ENCODE measurements at places on chromosomes 6 and 20.

DNA sequence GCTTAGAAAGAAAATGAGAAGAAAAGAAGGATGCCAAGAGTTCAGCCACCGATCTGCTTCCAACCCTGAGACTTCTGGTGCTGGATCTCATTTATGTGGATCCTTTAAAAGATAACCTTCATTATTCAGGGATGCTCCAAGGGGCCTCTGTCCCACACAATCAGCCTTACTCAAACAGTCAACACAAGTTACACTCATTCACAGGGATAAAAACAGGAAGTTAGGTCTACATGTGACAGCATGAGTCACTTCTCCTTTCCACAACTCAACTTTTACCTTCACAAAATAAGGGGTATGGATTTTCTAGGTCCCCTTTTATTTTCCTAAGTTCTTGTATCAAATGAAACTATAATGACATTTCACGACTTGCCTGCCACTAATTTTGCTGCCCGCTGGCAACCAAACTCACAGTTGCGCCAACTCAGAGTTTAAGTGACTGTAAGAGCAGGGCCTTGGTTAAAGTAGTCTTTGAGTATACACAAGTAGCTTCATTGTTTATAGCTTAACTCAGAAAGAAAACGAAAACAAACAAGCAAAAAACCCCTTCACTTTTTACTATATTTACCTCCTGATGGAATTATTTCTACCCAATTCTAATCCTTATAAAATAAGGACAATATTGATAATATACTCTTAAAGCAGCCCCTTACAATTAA, 278.8 kb upstream of the RUNX2 start:
- no peak for DNase-seq

GRCh38 chr6:188821-189655, 103.2 kb upstream of the DUSP22 start:
- DNase-seq, result no peak

- DNase-seq, result no peak
These were observed 13.4 kb downstream of the EPB41L2 start for GRCh38 chr6:131049608-131050007.

DNA sequence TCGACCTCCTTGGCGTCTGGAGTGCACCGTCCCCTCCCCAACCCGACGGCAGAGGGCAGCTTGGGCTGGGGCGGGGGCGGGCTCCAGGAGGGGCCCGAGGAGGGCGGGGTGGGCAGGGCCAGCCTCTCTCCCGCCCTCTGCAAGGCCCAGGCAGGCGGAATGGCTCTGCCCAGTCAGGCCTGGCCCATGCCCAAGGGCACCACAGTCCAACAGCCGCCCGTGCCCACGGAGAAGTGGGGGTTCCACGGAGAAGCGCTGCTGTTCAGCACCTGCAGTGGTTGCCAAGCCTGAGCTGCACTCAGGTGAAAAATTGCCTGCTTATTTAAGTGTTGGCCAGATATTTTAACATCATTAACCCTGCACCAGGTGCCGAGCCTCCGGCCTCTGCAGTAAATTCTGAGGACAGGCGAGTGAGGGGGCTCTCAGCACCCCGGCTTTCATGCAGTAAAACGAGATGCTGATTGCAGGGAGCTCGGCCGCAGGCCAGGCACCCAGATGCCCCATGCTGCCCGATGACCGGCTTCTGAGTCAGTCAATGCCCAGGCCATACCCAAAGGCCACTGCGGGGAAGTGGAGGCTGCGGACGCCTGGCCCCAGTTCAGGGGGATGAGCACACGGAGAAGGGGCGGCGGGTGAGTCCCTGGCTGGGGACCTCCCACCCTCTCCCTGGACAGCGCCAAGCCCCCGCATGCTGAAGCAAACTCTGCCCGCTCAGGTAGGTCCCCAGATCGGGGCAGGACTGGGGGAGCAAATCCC, at the start of gene SRMS:
SRMS (minus strand) TSS at position 25 of the 756 bp plus-strand sequence. CDS start 286 bp downstream, outside the sequence.
- DNase-seq, result no peak

DNA sequence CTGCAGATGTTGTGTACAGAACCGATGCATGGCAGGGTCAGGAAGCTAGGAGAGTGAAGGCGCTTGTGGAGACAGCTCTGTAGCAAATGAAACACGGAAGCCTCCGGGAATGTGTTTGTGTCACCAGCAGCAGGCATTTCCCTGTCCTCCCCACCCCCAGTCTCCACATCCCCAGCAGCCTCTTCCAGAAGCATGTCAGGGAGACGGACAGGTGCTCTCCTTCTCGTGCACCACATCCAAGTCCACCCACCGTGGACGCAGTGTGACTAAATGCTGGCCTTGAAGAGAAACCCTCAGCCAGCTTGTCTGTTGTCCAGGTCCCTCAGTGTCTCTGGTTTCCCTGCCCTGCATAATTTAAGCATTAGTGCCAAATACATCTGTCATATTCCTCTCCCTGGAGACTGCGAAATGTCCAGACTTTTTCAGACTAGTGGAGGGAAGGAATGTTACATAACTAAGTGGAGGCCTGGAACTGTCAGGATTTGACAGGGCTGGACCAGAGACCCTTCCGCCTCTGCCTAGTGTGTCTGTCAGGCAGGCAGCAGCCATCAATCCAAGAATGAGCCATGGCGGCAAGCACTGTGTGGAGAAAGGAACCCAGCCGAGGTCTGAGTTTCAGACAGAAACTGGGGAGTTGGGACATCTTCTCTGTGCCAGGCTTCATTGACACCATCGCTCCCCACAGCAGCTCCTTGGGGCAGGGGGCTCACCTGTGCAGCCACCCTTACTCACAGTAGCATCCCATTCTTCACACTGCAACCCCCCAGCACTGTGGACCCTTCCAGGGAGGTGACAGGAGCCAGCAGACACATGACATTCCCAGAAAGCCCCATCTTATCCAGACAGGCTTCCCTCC, 26.6 kb upstream of the PI16 start:
- no peak for DNase-seq

GRCh38 chr6:2565499-2565898, 185.2 kb downstream of the MYLK4 start:
- no peak for DNase-seq

Measured in amniotic stem cell (primary cell).